H7 (cell line): ENCODE measurements at places on chromosomes 2 and 18. TPM values are rescaled to one million over a fixed set of nuclear protein-coding genes. Genes with fewer than 3 reads are reported as not detected.

DSG2 gene
- 51.7 and 66.0 TPM in 2 replicates for total RNA-seq

- peak; percentile 89 for DNase-seq
Measured at GRCh38 chr2:239379641-239380170, 21.1 kb downstream of the HDAC4 start.

DNA sequence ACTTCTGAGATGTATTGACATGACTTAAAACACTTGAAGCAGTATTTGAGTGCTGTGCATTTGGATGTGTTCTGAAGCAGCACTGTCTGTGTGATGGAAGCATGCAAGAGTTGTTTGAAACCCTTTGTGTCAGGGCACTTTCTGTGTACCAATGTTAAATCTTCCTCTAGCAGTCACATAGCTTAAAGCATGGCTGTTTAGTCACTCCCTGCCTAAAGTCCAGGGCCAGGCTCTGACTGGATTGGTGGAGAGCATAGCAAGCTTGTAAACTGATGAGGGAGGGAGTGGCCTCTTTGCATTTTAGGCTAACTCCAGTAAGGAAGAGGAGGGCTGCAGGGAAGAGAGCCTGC is 73.5 kb downstream of the MYO1B start:
- DNase-seq = peak; percentile 35

- DNase-seq = peak; percentile 58
Measured at GRCh38 chr2:7119132-7119835, 202.1 kb downstream of the RNF144A start.

GRCh38 chr18:57466745-57467409 is 31.7 kb downstream of the ONECUT2 start:
- DNase-seq = peak; percentile 49

FEV gene
- total RNA-seq = not detected in 2 replicates

GRCh38 chr2:238523158-238524110 is 96.7 kb downstream of the ASB1 start:
- peak; percentile 90 for DNase-seq

KCNG2 gene
- 0.14 and 0.18 TPM in 2 replicates for total RNA-seq

DNA sequence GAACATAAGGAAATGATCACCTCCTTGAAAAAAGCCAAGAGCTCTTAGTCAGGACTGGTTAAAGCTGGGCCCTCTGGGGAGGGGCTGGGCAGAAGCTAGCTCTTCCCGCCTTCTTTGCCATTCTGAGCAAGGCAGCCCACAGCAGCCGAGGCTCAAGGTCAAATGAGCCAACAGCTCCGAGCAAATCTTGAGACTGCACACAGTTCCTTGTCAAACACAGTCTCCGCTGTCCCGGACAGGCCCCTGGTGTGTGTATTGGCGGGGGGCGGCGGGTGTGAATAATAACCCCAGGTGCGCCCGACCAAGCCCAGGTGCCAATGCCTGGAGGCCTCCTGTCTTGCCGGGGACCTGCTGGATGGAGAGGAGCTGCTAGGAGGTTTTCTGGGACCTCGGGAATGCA is 46.4 kb upstream of the ACAA2 start:
- DNase-seq = no peak

DNA sequence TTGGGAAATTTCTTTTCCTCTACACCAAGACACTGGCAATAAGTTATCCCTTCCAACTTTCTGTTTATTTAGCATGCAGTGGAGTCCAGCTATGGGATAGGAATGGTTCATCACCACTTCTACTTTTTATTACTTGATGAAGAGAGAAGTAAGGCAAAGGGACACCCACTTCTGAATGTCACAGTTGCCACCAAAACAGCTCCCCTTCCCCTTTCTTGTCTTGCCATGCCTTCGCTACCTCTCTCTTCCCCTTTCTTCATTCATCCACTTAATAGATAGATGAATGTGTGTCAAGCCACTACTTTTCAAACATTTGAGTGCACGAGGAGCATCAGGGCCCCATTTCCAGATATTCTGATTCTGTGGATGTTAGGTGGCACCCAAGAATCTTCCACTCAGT is 59.6 kb downstream of the KCTD18 start:
- no peak for DNase-seq

ZSWIM2 gene
- not detected in 2 replicates for total RNA-seq

DNA sequence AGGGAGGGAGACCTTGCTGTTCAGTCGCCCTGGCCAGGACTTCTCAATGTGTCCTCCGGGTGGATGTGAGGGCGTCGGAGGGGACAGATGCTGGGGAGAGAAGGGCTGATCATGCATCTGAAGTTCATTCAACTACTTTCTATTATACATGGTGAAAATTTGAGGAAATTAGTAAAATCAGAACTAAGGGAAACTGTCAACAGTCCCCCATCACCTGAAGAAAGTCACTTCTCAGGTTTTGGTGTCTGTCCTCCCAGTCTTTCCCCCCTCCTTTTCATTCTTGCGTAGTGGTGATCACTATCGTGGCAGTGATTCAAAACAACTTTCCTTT is 17.4 kb upstream of the ACKR3 start:
- DNase-seq = no peak

SCRN3 gene
- 12.1 TPM in 2 replicates for total RNA-seq

DNA sequence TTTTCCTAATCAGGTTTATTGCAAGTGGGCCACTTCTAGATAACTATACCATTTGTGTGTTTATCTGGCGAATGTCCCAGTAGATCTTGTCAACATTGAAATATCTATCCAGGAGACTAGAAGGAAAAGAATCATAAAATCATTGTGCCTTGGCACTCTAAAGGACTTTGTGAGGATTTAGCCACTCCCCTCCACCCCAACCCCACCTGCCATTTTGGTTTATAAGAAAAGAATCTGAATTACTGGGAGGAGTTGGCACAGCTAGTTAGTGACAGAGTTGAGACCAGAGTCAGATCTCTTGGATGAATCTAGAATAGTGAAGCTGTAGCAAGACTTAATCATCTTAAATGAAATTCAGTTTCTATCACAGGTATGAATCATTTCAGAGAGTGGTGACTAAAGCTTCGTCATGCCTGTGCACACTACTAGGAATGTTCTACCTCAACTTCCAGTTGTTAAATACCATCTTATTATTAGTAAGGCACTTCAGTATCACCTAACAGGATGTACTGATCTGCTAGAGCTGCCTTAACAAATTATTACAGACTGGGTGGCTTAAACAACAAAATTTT is 212.7 kb upstream of the SLC14A2 start:
- DNase-seq = no peak

GRCh38 chr2:45731141-45731540 is 79.7 kb downstream of the PRKCE start:
- DNase-seq = no peak

DNA sequence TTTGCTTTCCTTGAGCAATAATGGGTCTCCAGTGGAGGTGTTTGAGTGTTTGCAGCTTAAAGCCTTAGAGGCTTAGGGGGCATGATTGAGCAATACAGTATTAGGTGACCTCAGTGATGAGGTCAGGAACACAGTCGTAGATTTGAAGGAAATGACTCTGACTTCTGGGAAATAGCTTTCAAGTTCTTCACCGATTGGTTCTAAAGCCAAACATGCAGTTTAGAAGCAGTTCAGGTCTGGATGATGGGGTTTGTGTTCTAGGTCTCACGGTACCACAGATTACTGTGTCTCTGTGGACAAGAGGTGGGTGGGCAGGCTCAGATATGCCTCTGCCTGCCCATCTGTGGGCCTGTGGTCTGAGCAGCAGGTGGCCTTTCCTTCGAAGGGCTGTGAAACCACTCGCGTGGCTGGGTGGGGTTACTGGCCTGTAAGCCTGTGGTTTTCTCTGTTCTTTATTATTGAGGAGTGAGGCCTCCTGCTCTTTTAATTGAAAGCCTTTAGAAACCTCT is 7.8 kb downstream of the MTHFD2 start:
- DNase-seq = no peak

DNA sequence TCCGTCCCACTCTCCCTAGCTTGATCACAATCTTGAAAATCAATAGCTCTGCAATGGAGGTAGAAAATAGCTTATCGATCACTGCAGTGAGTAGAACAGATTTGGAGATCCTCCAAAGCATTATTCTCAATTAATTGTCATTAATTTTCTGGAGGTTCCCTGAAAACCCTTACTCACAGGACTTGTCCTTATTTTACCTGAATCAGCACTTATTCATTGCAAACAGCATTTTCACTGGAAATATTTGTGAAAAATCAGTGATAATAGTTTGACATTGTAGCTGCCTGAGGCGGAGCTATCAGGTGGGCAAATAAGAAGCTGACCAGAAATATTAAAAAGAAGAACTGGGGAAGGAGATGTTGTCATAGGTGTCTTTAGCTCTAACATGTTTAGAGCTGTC is 294.6 kb upstream of the ZSWIM2 start:
- DNase-seq = no peak

HRH4 gene
- not detected in 2 replicates for total RNA-seq

- peak; percentile 31 for DNase-seq
Measured at GRCh38 chr18:41767960-41768359, 187.1 kb upstream of the PIK3C3 start.

RAB6C gene
- total RNA-seq = not detected in 2 replicates

GRCh38 chr18:9931678-9932077 is 17.9 kb downstream of the VAPA start:
- DNase-seq = no peak

GRCh38 chr2:55810622-55811020 is 113.0 kb downstream of the EFEMP1 start:
- no peak for DNase-seq

DNA sequence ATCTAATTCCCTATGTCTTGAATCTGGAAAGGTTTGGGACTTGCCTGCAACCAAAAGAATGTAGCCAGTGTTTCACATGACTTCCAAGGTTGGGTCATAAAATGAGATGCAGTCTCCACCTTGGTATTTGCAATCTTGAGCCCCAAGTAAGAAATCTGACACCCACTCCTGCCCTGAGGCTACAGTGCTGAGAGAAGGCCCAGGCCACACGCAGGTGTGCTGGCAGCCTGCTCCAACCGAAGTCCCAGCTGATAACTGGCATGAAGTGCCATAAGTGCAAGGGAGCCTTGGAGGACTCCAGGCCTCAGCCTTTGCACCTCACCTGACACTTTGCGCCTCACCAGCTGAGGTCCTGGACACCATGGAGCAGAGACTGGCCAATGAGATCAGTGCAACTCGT is 182.7 kb downstream of the ANAPC1 start:
- DNase-seq = peak; percentile 12

LIPG gene
- 5.5 and 7.2 TPM in 2 replicates for total RNA-seq

UGT1A8 gene
- total RNA-seq = 0.22 TPM in 1 of 2 replicates, not detected in the other

ERBB4 gene
- total RNA-seq = 0.78 and 5.7 TPM in 2 replicates

DNA sequence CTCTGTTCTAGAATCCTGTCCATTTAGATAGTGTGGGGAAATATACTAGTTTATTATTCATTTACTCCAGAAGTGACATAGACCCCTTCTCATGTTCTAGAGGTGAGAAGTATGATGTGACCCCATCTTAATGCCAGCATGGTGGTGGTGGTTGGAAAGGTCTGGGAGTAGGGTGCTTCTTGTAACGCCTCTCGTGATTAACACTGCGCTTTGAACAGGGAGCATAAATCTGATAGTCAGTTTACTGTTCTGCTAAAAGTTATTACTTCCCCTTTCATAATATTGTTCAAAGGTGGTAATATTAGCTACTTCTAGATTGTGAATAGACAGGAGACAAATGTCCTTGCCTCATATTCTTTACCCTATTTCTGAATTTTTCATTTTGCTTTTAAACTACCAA is 35.6 kb downstream of the EHBP1 start:
- no peak for DNase-seq

DNA sequence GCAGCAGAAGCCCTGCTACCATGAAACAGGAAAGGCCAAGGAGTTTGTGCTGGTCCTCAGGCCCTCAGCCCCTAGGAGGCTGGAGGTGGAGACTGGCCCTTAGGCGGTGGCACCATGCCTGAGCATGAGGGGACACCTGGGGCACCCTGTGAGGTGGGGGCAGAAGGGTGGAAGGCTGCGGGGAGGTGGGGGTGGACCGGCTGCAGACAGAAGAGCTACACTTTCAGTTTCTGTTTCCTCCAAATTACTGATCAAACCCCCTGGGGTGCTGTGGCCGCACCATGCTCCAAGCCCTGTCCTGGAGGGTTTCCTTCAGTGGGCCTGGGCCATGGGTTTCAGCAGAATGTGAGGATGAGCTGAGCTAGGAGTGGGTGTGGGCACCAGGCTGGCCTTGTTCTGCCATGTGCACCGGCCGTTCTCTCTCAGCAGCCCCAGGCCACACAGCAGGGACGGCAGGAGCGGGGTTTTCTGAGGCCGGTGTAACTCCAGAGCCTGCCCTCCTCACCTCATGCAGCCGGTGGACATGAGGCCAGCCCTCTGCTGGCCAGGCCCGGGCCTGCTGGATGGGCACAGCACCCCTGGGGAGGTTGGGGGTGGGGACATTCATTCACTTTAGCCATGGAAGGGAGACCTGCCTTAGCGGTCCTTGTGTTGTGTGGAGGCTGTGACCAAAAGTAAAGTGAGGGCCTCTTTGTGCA is 51.5 kb downstream of the PLEKHB2 start:
- peak; percentile 72 for DNase-seq
